ENCODE measurements at places on chromosomes 4 and X.

- no peak for DNase-seq
These were observed 32.0 kb downstream of the PAGE2 start for GRCh38 chrX:55120761-55121358.

GRCh38 chr4:124306352-124306751 lies 406.2 kb downstream of the ANKRD50 start:
- DNase-seq, result no peak

DNA sequence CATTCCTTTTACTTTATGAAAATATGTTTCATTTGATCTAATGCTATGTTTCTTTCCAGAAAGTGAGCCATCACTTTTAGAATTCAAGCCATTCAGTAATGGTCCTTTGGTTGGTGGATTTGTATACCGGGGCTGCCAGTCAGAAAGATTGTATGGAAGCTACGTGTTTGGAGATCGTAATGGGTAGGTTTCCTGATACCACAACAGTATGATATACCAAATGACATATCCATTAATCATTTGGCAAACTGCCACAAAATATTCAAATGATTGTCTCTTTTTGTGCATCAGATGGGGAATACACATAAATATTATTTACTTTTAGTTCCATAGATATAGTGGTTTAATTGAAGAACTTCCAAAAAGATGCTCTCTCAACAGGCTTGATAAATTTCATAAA lies 68.2 kb downstream of the HHIP start:
- no peak for DNase-seq

GRCh38 chr4:184446132-184446658 lies 28.2 kb downstream of the IRF2 start:
- DNase-seq, result no peak

GRCh38 chrX:3134316-3134945 lies 93.2 kb downstream of the ARSF start:
- DNase-seq, result no peak

GRCh38 chrX:100720301-100720700 lies 11.6 kb downstream of the SYTL4 start:
- peak; percentile 13 for DNase-seq

DNA sequence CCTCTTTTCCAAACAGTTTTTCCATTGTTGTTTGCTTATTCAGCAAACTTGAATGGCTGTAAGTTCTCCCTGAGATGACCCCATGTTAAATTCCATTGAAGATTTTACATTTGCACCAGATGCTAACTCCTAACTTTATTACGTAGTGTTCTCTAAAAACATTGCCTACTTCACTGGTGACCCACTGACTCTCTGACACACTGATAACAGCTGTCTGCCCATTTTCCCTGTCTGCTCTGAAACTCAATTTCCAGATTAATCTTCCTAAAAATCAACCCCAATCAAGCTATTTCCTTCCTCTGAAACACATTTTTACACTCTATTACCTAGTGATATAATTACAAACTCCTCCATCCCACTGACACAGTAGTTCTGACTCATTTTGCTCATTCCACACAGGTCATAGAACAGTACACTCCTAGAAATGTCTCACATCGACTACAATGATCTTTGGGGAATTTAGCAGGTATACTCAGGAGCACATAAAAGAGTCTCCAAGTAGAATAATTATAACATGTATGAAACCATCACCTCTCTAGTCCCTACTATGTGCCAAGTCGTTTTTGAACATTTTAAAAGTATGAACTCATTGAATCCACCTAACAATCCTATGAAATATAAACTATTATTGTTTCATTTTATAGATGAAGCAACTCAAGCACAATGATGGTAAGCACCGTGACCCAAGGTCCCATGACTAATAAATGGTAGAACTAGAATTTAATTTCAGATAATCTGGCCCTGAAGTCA lies 210.9 kb downstream of the SLIT2 start:
- no peak for DNase-seq

DNA sequence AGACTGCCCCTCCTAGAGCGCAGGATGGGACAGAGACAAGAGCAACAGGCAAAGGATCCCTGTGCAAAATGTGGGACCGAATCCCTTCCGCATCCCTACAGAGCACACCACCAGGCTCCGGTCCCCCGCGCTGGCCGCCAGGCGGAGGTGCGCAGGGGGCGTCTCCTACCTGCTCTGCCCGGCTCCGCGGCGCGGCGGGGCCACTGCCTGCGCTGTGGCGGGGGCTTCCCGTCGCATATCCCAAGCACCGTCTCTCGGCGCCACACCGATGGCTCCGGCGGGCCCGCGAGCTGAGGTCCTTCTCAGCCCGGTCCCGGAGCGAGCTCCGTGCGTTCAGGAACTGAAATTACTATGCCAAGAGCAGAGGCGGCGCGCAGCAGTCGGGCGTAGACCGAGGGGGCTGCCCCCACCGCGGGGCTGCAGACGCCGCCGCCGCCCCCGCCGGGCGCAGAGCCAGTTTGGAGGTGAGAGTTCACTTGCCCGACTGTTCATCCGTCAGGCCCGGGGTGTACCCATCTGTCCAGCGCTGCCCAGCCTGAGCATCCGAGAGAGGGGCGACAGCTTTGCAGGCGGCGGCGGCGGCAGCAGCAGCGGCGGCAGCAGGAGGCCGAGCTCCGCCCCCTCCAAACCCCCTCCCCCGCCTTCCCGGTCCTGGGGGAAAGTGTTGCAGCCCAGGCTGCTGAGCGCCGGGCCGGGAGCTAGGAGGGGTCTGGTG lies at the start of gene GPRIN3:
GPRIN3 (minus strand) TSS at position 355 of the 715 bp plus-strand sequence. CDS start 57,690 bp downstream, outside the sequence.
- DNase-seq, result peak; percentile 93

DNA sequence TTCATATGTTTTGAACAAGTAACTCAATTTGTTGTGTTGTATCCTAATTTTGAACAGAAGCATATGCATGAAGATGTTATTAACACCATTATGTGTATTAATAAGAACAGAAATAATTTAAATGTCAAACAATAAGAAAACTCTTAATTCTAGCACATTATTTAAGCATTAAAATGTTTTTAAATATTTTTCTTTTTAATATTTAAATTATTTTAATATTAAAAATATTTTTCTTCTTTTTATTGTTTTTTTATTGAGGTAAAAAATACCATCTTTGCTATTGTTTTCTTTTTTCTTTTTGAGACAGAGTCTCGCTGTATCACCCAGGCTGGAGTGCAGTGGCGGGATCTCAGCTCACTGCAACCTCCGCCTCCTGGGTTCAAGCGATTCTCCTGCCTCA lies 441.0 kb upstream of the GALNT7 start:
- DNase-seq, result no peak

DNA sequence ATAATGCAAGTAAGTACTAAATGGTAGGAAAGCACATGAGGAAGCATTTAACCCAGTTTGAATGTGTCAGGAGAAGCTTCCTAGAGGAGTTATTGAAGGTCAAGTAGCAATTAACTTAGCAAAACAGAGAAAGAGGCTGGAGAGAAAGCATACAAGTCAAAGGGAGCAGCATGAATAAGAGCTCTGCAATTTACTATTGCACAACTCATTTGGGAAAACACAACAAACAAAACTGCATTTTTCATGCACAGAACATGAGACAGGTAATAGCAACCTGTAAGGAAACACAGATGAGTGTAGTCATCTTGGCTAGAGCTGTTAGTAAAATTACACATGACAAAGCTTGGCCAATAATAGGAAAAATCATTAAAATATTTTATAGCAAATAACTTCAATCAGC lies 538.1 kb downstream of the PPP4R3C start:
- no peak for DNase-seq

GRCh38 chrX:46408553-46409407 lies 136.4 kb downstream of the ZNF674 start:
- DNase-seq, result peak; percentile 48

- no peak for DNase-seq
These were observed 21.7 kb downstream of the LETM1 start for GRCh38 chr4:1834047-1834775.

DNA sequence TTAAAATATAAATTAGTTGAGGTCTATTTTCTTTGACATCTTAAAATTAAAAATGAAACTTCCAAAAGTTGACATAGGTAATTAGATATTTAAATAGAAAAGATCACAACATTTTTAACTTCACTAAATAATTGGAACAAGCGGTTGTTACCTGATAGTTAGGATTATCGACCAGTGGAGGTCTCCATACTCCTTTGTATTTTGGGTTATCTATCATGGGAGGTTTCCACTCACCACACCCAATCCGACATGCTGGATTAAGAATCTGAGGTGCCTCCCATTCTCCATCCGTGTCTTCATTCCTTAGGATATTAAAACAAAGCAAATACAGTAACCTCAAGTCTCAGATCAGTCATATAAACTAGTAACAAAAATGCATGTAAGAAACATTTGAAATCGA lies 22.2 kb downstream of the SCOC start:
- peak; percentile 16 for DNase-seq

- DNase-seq, result peak; percentile 50
These were observed 73.1 kb downstream of the QRFPR start for GRCh38 chr4:121307445-121308327.

GRCh38 chrX:153454901-153455550 lies 9.2 kb upstream of the TREX2 start:
- DNase-seq, result no peak

- no peak for DNase-seq
These were observed 67.1 kb upstream of the GUCY1A1 start for GRCh38 chr4:155599596-155599995.

DNA sequence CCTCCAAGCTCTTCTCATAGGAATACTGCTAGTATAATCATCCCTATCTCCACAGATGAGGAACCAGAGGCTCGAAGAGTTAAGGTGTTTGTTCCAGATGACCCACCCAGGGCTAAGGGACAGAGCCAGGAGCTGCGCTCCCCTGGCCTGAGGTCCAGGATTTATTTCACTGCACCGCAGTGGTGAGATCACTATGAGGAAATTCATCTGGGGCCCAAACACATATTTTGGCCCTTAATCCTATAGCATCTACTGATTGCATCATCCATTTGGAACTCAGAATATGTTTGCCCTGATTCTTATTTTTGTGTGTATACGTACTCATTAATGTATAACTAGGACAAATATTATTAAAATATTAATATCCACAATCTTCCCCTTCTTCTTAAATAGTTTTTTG lies 100.1 kb upstream of the RBPJ start:
- DNase-seq, result no peak

DNA sequence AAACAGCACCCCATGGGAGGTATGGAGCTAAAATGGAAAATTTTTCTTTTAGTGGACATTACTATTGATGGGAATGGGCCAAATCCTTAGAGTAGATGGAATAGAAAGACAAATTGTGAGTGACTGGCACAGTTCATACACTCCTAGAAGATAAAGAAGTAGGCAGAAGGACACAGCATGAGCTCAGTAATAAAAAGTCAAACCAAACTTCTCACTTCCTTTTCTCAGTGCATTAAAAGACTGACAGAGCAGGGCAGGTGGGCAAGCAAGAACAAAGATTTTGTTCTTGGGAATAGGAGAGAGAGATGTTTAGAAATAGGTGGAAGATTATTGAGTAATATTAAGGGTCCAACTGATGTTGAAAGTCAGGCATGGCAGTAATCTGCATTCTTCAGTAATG lies 132.5 kb downstream of the ATP10D start:
- DNase-seq, result no peak

DNA sequence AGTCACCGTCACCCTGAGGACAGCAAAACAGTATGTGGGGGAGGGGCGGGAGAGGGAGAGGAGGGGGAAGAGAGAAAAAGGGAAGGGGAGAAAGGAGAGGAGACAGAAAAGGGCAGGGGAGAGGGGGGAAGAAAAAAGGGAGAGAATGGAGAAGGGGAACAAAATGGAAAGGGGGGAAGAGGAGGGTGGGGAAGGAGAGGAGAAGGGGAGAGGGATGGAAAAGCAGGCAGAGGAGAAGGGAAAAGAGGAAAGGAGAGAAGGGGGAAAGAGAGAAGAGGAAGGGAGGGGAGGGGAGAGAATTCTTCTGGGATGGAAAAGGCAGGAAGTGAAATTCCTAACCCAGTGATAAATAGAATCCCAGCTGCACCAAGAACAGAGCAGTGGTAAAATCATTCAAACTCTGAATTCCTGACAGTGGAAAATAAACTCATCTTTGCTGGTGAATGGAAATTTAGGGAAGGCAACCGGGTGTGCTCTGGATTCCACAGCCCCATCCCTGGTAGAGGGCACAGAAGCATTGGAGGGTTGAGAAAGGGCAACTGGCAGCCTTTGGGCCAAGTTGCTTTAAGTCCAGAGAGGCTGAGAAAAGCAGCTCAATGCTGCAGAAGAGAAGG lies 244.2 kb downstream of the BCOR start:
- no peak for DNase-seq

DNA sequence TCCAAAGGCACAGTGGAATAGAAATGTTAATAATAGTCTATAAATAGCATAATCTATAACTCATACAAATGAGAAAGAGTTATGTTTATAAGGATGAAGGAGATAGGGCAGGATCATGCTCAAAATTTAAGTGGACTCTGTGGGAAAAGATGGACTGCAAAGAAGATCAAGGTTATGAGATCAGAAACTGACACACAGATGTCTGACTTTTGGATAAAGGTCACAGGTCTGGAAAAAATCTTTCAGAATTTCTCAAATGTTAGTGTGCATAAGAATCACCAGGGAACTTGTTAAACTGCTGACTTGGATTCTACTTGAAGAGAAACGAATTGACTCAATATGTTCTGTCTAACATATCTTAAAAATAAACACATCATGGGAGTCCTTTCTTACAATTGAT lies 104.1 kb downstream of the FSTL5 start:
- DNase-seq, result no peak

GRCh38 chr4:47510506-47511143 lies 25.6 kb downstream of the ATP10D start:
- no peak for DNase-seq

- peak; percentile 37 for DNase-seq
These were observed 9.5 kb downstream of the MAB21L2 start for GRCh38 chr4:150591406-150591805.

DNA sequence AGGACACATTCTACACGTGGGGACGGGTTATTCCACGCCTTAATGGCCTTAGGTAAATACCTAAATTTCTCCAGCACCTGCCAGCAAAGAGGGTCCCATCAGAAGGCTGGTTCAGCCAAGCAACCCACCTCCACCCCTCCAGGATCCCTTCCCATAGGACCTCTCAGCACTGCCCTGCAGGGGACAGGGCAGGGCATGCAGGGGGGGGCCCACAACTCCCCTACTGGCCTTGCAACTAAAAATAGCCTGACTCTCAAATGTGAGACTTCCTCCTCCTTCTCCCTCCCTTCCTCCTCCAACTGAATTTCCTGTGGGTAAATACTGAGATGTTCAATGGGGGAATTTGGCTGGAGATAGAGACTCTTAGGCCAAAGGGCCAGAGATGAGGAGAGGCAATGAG lies 6.3 kb downstream of the LAS1L start:
- no peak for DNase-seq

DNA sequence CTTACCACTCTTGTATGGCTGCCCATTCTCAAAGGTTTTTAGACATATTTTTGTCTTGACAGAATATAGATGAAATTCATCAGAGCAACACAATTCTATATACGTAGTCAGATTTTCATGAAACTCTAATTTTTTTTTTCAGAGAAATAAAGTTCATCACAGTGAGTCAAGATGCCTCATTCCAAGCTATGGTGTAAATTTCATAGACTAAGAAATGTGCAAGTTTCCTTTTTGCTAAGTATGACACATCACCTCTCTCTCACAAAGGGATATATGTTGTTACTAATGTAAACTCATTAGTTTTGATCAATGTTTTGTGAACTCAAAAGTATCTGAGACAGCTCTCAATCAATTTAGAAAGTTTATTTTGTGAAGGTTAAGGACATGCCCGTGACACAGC lies 60.4 kb upstream of the ATXN3L start:
- no peak for DNase-seq

Data from D341Med (cell line).